ENCODE measurements at places on chromosomes 7 and 10. TPM values are rescaled to one million over a fixed set of nuclear protein-coding genes. Genes with fewer than 3 reads are reported as not detected.
A peak's percentile ranks its signal among the peaks of the same experiment; 100 is the strongest.

FRA10AC1 gene
- 33.1 TPM for polyA plus RNA-seq

RAPGEF5 gene
- 42.1 TPM for polyA plus RNA-seq

FAM25A gene
- polyA plus RNA-seq: not detected

EVX1 gene
- 0.06 TPM for polyA plus RNA-seq

ZSCAN21 gene
- 24.3 TPM for polyA plus RNA-seq

CYP26C1 gene
- 0.10 TPM for polyA plus RNA-seq

MRC1 gene
- 11.3 TPM for polyA plus RNA-seq

SPDYE9 gene
- 0.35 TPM for polyA plus RNA-seq

SLC16A9 gene
- 48.0 TPM for polyA plus RNA-seq

CALHM3 gene
- polyA plus RNA-seq: not detected

CALN1 gene
- polyA plus RNA-seq: 0.61 TPM

DNA sequence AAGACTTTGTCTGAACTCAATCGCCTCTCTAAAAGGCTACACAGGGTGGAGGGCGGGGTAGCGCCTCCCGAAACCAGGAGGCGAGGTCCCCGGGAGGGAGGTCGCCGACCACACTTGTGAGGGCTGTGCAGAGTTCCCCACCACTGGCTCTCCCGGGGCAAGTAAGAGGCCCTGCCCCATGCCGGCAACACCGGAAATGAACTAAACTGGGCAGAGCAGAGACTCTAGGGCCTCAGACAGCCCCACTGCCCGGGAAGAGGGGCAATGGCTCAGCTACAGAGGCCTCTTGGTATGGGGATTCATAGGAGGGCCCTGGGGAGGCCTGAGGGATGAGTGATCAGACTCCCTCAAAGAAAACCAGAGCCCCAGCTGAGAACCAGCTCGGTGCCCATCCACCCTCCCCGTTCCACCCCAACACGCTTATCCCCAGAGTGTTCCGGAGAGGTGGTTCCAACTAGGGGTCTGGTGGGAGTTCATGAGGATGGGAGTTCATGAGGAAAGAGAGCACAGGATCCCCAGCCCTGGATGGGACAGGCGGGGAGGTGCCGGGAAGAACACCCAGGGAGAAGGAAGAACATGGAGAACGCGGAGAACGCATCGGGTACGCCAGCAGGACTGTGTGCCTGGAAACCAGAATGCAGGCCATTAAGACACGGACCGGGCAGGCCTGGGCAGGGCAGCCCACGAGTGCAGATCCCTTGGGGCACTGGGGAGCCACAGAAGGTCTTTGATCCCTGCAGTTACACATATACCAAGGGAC lies 89.4 kb upstream of the MYL10 start:
- DNase-seq: no peak

DNA sequence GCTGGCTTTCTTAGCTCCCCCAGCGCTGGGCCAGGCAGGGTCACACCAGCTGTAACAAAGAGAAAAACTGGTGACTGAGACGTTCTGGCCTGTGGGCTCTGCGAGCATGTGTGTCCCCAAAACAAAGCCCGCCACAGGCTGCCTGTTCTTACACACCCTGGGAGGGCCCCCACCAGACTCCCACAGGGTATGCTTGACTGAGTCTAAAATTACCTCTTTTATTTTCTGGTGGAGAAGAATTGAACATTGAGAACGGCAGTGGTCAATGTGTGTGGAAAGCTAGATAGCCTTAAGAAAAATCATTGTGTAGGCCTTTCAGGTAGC lies 808 bp downstream of the C10orf71 start:
- no peak for DNase-seq

DNA sequence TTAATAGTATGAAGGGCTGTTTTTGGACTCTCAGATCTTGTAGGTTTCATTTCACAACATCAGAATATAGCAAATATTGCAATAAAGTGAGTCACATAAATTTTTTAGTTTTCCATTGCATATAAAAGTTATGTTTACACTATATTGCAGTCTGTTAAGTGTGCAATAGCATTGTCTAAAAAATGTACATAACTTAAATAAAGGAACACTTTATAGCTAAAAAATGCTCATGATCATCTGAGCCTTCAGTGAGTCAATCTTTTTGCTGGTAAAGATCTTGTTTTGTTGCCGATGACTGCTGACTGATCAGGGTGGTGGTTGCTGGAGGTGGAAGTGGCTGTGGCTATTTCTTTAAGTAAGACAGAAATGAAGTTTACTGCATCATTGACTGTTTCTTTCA lies 42.0 kb downstream of the ABCA13 start:
- no peak for DNase-seq

DNA sequence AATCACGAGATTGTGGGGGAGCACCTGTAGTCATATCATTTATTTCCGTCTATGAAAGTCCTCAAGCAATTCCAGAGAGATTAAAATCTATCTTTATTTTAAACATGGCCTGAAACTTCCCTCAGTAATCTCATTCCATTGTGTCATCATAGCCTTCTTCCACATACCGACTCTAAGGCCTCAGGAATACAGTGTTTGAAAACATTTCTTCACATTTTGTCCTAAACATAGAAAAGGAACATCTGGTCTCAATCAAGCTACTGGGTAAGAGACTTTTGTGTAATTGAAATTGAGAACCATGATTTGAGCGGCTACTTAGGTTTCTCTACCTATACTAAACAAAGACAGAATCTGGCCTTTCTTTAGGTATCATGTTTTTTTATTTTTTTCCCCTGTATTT lies 78.0 kb upstream of the ELMO1 start:
- no peak for DNase-seq

GRCh38 chr7:24668927-24669635 lies 88.2 kb downstream of the GSDME start:
- DNase-seq: no peak

GRCh38 chr7:144470078-144470477 lies 66.6 kb upstream of the NOBOX start:
- DNase-seq: no peak

GRCh38 chr7:106770191-106770590 lies 94.9 kb upstream of the PIK3CG start:
- no peak for DNase-seq

GRCh38 chr7:24503506-24503905 lies 69.7 kb upstream of the PALS2 start:
- DNase-seq: no peak

- peak; percentile 53 for DNase-seq
Measured at GRCh38 chr10:132107186-132107948, 41.6 kb downstream of the JAKMIP3 start.

DNA sequence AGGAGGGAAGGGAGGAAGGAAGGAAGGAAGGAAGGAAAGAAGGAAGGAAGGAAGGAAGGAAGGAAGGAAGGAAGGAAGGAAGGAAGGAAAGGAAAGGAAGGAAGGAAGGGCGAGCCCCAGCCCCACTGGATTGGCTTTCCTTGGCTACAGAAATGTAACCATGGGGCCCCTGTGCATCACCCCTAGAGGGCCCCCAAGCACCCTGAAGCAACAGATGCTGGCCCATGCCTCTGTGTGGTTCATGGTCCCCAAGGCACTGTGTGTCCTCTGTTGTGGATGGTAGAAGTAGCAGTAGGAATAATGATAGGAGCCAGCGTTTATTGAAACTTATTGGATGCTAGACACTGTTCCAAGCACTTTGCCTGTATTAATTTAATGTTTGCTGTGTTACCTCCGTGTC lies 116.6 kb upstream of the MACROH2A2 start:
- no peak for DNase-seq

- DNase-seq: no peak
Measured at GRCh38 chr10:133526957-133527588, at the start of gene CYP2E1. TSS of gene CYP2E1 (plus strand) at chr10:133527363. CDS start at chr10:133527396, 33 bp downstream.

GRCh38 chr10:125147971-125148439 lies 12.4 kb downstream of the CTBP2 start:
- DNase-seq: no peak

GRCh38 chr7:29290829-29291228 lies 96.3 kb downstream of the CHN2 start:
- no peak for DNase-seq

DNA sequence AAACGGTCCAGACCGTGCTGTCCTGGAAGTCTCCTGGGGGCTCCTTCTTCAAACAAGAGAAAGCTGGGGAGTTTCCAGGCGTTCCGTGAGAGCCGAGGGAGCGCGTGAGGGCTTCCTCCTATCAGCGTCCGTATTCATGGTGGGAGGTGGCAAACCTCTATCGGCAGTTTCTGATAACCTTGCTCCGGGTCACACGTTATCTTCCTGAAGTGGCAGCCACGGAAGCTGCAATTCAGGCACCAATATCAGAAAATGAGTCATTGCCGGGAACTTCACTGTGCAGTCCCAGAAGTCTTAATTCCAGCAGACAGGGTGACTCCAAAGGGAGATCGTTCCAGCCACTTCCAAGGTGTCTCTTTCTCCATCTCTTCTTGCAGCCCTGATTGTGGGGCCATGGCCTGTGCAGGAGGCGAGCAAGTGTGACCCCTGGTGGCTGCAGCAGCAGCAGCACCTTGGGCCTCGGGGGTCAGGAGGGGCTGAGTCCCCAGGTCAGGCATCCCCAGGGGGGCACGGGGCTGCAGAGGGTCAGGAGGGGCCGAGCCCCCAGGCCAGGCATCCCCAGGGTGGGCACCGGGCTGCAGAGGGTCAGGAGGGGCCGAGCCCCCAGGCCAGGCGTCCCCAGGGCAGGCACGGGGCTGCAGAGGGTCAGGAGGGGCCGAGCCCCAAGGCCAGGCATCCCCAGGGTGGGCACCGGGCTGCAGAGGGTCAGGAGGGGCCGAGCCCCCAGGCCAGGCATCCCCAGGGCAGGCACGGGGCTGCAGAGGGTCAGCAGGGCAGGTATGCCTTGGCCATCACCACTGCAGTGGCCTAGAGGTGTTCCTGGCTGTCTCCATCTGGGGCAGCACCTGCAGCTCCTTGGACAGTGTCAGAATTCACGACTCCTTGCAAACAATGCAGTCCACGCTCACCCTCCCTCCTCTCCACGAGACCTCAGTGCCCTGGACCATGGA lies 538.7 kb downstream of the DNAJB6 start:
- DNase-seq: no peak

- DNase-seq: no peak
Measured at GRCh38 chr7:113405296-113406056, 287.1 kb upstream of the SMIM30 start.

- no peak for DNase-seq
Measured at GRCh38 chr7:29228289-29229011, 33.9 kb downstream of the CHN2 start.

DNA sequence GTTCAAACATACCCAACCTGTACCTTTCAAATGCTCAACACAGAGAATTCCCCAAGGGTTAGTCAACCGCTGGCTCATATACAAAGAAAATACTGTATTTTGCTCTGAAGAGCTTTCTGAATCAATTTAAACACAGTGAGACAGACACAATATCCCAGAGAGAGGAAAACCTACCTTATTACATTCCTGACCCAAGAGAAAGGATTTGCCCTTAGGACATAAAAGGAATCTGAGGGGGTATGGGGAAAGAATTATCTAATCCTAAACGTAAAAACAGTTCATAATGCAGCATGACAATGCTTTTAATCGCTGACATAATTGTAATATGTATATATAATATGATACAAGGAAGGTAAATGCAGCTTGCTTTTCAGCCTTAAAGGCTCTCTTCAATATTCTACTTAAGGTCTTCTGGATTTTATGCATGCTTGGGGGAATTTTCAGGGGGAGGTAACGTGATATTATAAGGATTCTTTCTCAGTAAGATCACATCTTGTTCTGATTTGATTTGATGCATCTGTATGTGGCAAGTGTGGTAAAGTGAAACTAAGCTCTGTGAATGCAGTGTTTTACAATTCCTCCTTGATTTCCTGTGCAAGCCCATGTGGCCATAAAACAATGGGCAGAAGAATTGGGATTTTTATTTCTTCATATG lies 240.5 kb downstream of the GLI3 start:
- DNase-seq: no peak

DNA sequence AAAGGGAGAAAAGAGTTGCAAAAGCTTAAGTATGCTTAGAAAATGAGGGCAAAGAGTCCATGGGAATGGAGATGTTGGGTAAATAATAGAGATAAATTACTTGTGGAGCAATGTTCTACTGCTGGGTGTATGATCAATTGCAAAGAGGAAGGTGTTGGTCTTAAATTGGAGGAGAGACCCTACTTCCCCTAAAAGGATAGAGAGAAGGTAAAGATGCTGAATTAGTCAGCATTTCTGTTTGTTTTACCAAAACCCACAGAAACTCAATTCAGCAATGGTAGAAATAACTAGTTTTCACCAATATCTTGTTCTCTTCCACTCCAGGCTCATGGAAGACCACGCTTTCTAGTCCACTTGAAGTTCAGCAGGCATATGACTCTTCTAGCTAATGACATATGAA lies 32.1 kb downstream of the ASB4 start:
- DNase-seq: no peak

DNA sequence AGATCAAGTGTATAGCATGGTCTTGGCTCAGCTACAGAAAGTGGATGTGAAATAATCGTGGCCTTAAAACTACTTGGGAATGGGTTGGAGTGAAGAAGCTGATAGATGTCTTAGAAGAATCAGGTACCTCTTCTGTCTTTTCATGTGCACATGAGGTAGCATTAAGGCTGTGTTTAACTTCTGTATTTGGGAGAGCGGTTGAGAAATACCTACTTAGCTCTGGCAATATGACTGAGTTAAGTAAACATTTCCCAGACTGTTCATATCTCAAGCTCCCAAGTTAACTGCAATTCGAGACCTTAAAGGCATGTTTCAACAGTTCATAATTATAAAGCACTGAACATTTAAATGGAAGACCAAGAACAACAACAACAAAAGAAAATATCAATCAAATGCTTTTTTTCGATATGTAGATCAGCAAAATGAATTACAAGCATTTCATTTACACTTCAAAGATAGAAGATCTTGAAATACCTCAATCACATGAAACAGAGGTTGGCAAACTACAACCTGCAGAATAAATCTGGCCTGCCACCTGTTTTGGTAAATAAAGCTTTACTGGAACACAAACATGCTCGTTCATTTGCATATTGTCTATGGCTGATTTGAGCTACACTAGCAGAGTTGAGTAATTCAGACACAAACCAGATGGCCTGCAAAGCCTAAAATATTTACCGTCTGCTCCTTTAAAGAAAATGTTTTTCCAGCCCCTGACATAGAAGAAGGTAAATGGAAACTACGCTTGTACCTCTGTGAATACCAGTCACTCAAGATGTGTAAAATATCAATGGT lies 337.1 kb upstream of the GLI3 start:
- DNase-seq: no peak

GRCh38 chr10:86363184-86363832 lies 3.3 kb downstream of the GRID1 start:
- DNase-seq: no peak

- DNase-seq: no peak
Measured at GRCh38 chr10:108358912-108359311, 1194.4 kb upstream of the SORCS1 start.

DNA sequence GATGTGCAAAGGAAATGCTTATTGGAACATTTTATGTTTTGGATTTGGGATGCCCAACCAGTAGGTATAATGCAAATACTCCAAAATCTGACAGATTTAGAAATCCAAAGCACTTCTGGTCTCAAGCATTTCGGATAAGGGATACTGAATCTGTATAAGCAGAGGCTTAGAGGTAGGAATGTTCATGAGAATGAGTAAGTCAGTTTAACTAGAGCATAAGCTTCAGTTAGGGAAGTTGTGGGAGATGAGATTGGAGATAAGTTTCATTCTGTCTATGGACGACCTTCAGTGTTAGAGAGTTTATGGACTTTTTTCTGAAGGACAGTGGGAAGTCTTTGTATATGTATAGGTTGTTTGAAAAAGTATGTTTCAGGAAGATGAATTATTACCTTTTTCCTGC lies 10.4 kb downstream of the TAX1BP1 start:
- no peak for DNase-seq

All from right renal cortex interstitium (tissue), 3 donors.